Activated naive CD4-positive, alpha-beta T cell treated with anti-CD3 and anti-CD28 coated beads, Interleukin-2, amount 50 U/mL, for 72 hours (primary cell): ENCODE measurements at places on chromosomes 2 and 18. TPM values are rescaled to one million over a fixed set of nuclear protein-coding genes. Genes with fewer than 3 reads are reported as not detected.

DNA sequence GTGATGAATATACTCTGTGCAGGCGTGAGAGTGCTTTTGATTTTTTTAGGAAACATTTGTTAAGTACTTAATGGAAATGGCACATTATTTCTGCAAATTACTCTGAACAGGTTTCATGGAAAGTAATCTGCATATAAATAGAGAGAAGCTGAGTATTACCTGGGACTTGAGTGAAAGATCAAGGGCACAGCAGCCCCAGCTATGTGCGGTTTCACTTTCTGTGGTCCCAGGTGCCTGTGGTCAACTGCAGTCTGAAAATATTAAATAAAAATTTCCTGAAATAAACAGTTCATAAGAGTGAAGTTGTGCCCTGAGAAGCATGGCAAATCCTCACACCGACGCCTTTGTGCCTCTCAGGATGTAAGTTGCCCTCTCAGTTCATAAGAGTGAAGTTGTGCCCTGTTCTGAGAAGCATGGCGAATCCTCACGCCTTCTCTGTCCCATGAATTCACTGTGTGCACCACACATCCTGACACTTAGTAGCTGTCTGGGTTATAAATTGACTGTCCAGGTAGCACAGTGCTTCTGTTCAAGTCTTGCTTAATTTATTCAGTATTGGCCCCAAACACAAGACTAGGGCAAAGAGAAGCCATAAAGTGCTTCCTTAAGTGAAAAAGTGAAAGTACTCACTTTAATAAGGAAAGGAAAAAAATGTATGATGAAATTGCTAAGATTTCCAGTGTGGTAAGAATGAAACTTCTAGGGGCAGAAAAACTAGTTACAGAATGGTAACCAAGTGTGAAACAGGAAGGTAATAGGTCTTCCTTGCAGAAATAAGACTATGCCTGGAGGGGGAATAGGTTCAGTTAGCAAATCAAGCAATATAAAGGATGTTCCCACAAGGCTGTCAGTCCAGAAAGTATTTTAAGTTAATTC is 4.3 kb upstream of the SNTG2 start:
- no peak for DNase-seq

DNA sequence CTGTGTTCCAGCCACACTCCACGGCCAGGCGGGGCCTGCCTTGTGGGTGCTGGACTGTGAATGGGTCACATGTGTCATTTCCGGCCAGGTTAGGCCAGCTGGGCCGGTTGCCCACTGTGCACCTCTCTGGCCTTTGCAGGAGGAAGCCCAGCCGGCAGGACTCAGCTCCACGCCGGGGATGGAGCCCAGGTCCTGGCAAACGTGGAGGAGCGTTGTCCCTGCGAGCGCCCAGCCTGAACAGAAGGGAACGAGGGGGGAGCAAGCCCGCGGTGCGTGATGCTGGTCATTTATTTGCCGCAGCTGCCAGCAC is 152.9 kb downstream of the PXDN start:
- DNase-seq = no peak

The IL18R1 gene
- total RNA-seq = 11.7 TPM

- DNase-seq = no peak
Measured at GRCh38 chr2:199366406-199366805, 91.3 kb downstream of the SATB2 start.

The APCDD1 gene
- total RNA-seq = not detected

GRCh38 chr2:190889175-190889943 is 8.7 kb downstream of the GLS start:
- no peak for DNase-seq

- no peak for DNase-seq
Measured at GRCh38 chr2:207252979-207253645, 87.4 kb upstream of the KLF7 start.

DNA sequence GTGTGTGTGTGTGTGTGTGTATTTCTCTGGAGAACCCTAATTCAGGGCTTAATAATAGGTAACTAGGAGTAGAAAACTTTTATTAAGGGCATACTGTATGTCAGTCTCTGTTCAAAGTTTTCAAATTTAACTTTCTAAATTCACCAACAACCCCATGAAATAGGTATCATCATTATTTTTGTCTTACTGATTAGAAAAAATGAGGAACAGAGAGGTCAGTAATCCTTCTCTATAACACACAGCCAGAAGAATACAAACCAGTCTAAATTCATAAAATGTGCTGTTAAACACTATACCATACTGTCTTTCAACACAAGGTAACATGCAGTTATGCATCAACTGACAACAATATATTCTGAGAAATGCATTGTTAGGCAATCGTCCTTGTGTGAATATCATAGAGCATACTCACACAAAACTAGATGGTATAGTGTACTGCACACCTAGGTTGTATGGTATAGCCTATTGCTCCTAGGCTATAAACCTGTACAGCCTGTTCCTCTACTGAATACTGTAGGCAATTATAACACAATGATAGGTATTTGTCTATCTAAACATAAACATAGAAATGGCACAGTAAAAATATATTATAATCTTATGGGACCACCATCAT is 143.1 kb downstream of the PTH2R start:
- no peak for DNase-seq

The ASXL2 gene
- total RNA-seq = 40.2 TPM

The LBH gene
- total RNA-seq = 88.2 TPM

The STAM2 gene
- total RNA-seq = 13.3 TPM

DNA sequence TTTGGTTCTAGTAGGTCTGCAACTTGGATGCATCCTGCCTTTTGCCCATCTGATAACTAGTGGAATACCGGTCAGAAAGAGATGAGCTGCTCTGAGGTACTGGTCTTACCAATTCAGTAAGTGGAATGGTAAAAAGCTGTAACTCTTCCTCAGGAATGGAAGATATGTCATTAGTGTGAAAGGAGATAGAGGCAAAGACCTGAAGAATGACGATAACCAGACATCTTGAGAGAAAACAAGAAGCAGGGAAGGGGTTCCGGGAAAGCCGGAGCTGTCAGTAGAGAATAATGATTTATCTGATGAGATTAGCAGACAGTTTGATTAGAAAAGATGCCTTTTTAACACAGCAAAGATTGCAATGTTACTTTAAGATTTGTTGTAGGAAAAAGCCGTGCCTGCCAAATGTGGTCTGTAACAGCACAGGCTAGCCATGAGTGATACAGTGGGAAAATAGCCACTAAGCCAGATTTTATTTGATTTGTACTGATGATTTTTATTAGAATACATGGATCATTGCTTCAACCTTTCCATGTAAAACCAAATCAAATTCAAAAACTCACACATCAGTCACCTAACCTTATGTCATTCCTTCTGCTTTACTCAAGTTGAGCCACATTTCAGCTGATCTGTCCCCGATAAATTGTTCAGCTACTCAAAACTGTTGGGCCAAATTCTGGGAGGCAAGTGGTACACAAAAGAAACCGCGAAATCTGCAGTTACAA is 110.0 kb downstream of the TCF4 start:
- no peak for DNase-seq

The KCNJ13 gene
- not detected for total RNA-seq

The UCN gene
- total RNA-seq = 3.6 TPM

The BMP10 gene
- total RNA-seq = not detected

GRCh38 chr2:112118148-112118547 is 20.0 kb upstream of the FBLN7 start:
- no peak for DNase-seq

The TUBB6 gene
- total RNA-seq = 8.0 TPM

The MYOM1 gene
- total RNA-seq = 1.9 TPM

- no peak for DNase-seq
Measured at GRCh38 chr2:50777954-50778353, 254.0 kb downstream of the NRXN1 start.

- DNase-seq = no peak
Measured at GRCh38 chr18:35083174-35083712, 42.0 kb downstream of the MAPRE2 start.

- DNase-seq = no peak
Measured at GRCh38 chr2:241729868-241730267, 4.6 kb upstream of the D2HGDH start.

The PTH2R gene
- total RNA-seq = not detected

The NAT8 gene
- total RNA-seq = not detected

GRCh38 chr2:168718622-168719021 is 83.8 kb upstream of the NOSTRIN start:
- no peak for DNase-seq

The CNRIP1 gene
- total RNA-seq = not detected

GRCh38 chr2:32732120-32732519 is 104.3 kb downstream of the TTC27 start:
- no peak for DNase-seq

GRCh38 chr2:19000776-19001175 is 357.6 kb downstream of the OSR1 start:
- DNase-seq = no peak
